Stimulated activated CD4-positive, alpha-beta T cell treated with anti-CD3 and anti-CD28 coated beads, Interleukin-12 subunit alpha, Interleukin-12 subunit beta, amount 100 ng/mL, for 24 hours (primary cell): ENCODE measurements at places on chromosomes 16 and 17.

- DNase-seq, result no peak
Measured at GRCh38 chr17:37461668-37462067, 28.0 kb upstream of the DUSP14 start.

DNA sequence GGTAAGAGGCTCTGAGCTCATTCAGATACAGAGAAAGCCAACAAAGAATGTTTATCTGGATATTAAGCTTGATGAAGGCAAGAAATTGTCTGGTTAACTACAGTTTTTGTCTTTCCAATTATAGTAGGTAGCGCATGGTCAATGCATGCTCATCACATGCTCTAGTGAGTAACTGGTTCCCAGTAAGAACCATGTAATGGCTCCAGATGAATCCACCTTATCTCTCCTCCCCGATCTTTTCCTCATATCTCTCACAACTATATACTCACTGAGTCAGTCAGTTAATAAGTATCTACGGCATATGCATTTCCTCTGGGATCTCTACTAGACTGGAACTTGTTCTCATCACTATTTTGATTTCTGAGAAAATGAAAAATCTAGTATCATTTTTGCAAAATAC lies 340.7 kb upstream of the DYNLRB2 start:
- DNase-seq, result no peak

GRCh38 chr17:21524211-21524591 lies 148.0 kb downstream of the KCNJ12 start:
- DNase-seq, result no peak

DNA sequence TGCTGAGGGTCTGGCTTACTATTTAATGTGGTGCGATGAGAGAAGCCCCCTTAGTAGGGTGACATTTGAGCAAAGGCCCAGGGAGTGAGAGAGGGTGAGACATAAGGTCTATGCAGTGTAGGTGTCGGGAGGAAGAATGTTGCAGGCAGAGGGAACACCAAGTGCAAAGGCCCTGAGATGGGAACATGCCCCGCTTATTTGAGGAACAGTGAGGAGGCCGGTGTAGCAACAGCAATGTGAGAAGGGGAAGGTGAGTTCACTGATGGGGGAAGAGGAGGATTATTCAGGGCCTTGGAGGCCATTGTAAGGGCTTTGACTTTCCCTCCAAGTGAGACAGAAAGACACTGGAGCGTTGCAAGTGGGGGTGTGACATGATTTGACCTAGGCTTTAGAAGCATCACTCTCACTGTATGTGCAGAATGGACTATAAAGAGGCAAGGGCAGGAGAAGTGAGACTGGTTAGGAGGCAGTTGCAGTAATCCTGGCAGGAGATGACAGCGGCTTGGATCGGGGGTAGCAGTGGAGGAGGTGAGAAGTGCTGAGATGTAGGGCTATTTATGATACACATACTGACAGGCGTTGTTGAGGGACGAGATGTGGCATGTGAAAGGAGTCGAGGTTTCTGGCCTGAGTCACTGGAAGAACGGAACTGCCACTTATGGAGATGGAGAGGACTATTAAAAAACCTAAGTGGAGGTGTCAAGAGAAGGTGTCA lies 145.3 kb downstream of the SPECC1 start:
- DNase-seq, result no peak

GRCh38 chr17:31155208-31155810 lies 60.5 kb downstream of the NF1 start:
- DNase-seq, result no peak

DNA sequence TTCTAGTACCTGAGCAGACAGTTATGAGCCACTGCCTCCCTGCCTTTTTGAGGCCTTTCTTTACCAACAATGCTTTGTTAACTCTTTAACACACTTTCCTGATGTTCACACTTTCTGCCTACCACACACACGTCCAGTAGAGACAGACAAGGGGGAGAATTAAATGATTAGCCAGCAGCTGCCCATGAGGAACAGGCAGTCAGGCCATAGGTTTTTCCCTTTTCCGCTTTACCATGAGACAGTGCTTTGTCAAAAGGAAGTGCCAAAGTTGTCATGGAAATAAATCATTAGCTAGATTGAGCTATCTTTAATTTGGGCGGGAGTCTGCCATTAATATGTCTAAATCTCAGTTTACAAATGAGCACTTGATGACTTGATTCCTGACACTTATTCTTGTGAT lies 102.1 kb downstream of the PITPNC1 start:
- DNase-seq, result no peak

DNA sequence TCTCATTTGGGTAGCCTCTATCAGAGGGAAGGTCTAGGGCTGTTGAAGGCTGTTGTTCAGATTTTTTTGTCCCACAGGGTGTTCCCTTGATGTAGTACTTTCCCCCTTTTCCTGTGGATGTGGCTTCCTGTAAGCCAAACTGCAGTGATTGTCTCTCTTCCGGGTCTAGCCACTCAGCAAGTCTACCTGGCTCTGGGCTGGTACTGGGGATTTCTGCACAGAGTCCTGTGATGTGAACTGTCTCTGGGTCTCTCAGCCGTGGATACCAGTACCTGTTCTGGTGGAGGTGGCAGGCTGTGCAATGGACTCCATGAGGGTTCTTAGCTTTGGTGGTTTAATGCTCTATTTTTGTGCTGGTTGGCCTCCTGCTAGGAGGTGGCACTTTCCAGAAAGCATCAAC lies 23.3 kb upstream of the CCR7 start:
- DNase-seq, result no peak

DNA sequence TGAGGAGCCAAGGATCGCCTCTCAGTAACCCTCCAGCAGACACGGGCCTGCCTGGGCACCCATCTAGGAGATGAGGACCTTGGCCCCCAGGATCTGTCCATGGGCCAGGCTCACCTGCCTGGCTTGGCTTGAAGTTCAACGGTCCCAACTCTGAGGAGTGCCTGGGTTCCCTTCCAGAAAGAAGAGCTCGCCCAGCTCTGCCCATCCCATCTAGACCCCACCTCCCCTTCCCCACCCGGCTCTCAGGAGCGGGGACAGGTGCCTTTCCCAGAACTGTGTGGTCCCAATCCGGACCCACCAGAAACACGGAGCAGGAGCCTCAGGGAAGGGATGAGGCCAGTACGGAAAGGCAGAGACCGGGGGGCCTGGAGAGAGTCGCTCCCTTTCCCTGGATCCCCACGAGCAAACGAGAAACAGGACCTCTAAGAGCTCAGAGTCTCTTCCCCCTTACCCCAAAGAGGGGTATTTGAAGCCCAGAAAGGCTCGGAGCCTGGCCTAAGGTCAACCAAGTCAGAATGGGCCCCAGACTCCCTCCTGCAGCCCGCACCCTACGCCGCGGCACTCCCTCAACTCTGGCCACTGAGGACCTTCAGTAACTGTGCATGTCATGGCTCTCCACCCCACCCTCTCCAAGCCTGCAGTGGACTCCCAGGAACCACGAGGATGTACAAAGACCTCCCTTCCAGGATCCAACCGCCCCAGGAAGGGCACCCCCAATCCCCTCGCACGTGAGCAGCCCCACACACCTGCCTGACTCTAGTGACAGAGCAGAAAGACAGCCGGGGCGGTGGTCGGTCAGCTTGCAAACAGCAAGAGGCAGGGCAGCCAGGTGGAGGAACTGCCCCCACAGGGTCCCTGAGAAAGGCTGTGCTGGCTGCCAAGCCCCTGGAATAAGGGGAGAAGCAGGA lies 5.4 kb downstream of the CLUH start:
- DNase-seq, result no peak

DNA sequence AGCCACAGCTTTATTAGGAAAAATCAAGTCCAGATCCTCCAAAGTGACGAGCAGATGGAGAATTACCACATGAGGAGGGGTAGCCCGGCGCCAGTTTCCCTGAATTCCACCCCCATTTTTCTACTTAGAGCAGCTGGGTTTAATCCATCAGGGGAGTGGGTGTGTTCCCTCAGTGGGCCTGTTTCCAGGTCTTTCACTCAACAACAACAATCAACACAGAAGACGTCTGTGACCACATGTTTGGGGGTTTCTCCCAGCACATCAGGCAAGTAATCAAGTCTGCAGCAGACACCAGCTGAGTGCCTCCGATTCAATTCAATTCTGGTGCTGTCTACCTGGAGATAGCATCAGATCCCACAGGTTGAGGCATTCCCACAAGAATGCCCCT lies 6.8 kb downstream of the SLC6A2 start:
- no peak for DNase-seq

DNA sequence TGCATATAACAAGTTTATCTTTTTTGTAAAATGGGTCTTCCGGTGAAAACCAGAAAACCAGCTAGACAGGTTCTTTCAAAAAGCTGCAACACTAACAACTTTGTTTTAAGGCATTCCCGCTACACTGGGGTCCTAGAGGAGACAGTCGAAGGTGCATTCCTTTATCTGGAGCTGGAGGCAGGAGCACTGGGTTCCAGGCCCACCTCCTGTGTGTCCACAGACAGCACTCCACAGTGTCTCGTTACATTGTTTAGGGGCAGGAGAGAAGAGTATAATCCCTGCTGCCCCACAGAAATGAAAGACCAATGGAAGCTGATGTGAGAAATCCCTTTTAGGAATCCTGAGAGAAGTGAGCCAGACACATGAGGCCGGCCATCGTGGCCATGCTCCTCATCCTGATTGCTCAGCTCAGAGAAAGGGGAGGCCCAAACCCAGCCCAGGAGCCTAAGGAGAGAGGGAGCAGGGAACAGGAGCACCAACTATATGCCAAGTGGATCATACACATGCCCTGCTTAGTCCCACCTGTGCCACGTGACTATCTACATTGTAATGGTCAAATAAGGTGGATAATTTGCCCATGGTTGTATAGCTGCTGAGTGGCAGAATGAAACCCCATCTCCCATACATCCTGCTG lies 59.5 kb downstream of the CCDC182 start:
- no peak for DNase-seq

DNA sequence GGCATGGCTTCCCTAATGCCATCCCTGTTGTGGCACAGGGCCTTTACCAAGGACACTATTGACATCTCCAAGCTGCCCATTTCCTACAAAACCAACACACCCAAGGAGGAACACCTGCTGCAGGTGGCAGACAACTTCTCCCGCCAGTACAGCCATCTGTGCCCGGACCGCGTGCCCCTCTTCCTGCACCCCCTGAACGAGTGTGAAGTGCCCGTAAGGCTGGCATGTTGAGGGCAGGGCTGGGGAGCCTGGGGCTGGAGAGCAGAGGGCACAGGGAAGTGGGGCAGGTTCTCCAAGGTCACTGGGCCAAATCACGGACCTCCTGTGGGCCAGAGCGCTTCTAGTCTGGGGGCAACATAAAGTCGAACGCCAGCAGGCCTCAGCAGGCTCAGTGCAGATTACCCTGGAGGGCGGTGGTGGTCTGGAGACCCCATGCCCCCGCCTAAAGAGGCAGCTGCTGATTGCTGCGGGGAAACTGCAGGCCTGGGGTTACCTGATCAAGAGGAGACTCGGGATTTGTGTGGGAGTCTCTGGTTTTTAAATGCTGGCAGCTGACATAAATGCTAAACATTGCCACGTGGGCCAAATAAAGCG lies 4.3 kb downstream of the DRC7 start:
- DNase-seq, result no peak

DNA sequence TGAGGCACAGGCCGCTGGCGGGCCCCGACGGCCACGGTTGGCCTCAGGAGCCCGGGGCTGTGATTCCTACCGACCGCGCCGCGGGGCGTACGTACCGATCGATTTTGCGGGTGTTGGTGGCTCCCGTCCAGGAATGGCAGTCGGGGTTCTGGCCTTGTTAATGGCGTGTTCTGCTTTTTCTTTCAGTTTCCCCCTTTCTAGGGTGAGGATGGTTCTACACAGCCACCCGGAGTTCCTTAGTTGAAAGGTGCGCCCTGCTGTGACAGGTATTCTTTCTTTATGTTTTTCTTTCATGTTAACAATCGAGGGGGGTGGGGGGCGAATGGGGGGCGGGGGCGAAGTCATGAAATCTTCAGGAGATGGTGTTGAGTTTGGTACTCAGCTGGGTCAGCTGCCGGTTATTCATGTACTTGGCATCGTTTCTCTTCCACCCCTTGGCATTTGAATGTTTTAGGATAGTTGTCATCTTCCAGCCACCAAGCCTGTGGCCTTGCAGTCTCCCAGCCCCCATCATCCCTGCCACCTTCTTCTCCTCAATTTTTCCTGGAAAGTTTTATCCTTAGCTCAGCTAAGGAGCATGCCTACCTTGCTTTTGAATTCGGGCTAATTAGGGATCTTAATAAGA lies 802 bp downstream of the CYLD start:
- DNase-seq, result no peak

- no peak for DNase-seq
Measured at GRCh38 chr16:51024703-51025102, 126.4 kb downstream of the SALL1 start.

- no peak for DNase-seq
Measured at GRCh38 chr17:38738007-38738662, 8.0 kb downstream of the CISD3 start.

GRCh38 chr17:80832266-80832676 lies 159.4 kb upstream of the CHMP6 start:
- DNase-seq, result no peak

DNA sequence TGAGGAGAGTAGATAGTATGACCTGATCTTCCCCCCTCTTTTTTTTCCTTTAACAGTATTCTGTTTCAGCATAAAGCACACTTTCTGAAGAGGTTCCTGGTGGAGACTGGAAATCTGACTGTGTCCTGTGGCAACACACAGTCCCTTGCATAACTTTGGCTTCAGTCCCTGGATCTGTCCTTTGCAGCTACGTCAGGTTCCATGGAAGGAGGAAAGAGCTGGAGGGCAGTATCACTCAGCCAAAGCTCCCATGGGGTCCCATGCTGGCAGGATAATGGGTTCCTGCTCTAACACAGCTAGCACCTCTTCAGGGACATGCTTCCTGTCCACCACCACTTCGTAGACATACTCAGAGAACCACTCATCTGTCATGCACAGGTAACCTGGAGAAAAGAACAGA lies 13.3 kb upstream of the SLC6A4 start:
- no peak for DNase-seq

- no peak for DNase-seq
Measured at GRCh38 chr16:19406891-19407491, 10.7 kb upstream of the TMC5 start.

GRCh38 chr16:80940069-80940856 lies 66.4 kb downstream of the CMC2 start:
- DNase-seq, result no peak

DNA sequence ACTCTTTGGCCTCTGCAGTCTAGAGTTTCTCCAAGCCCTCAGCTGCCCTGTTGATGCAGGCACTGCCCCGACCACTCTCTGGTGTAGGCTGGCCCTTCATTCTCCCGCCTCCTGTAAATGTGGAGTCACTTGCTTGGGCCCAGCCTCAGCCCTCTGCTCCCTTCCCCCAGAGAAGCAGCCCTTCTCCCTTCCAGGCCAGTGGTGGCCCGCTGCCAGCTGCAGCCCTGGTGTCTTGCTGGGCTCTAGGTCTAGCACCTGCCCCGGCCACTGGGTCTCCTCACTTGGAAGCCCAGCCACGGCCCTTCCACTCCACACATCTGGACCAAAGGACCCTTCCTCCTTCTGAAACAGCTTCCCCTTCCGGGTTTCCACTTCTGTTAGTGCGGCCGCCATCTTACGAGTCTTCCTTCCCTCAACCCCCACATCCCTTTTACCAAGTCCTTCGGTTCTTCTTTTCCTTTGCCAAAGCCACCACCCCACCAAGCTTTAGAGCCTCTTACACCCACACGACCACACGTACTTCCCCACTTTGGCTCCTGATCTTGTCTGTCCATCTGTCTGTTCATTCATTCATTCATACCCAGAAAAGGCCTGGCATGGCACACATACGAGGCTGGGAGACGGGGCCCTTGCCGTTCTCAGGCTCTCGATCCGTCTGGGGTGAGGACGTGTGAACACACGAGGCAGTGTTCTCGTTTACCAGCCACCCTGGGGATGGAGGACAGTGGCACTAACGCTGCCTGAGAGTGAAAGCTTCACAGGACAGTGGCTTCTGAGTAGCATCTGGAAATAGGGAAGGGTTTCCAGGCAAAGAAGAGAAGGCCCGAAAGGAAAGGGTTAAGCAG lies 68.0 kb downstream of the ABR start:
- no peak for DNase-seq

- no peak for DNase-seq
Measured at GRCh38 chr17:56812901-56813388, 20.8 kb downstream of the C17orf67 start.
